Gastroesophageal sphincter (tissue), 4 donors: ENCODE measurements at places on chromosomes 7 and 10. TPM values are rescaled to one million over a fixed set of nuclear protein-coding genes. Genes with fewer than 3 reads are reported as not detected.

DNA sequence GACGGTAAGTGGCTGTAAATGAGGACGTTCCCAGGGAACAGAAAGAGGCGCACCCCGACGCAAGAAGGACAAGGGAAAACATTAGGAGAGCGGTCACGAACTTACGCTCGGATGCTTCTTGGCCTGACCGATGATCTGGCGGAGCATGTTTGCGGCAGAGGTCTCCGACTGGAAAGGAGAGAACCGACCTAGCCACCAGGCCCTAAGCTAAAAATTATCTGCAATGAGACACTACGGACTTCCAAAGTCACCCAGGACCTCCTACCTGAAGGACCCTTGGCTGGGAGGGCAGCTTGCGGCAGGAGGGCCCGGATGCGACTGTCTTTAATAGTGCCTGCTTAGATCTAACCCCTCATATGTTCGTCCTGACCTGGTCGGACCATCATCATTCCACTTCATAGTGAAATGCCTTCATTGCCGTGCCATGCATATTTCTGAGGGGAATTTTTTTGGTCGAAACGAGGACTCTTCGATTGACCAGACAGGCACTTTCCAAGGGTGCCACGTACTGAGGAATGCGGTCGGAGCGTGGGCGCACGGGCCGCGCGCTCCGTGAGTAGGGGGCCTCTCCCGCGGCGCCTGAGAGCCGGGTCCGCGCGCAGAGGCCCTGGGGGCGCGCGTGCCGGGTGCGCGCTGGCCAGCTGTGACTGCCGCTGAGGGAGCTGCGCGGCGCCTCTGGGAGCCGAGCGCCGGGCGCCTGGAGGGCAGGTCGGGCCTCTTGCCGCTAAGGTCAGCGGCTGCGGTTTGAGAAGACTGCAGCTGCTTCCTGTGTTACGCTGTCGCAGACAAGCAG, 33.6 kb upstream of the PHF14 start:
- peak; percentile 98 for ATAC-seq

GRCh38 chr10:45514291-45515270, 140.6 kb downstream of the ALOX5 start:
- no peak for ATAC-seq

GRCh38 chr10:89301721-89302445, at the start of gene IFIT2:
IFIT2 (plus strand) TSS chr10:89302046; CDS start chr10:89302124, 78 bp downstream.
- peak; percentile 72 for ATAC-seq

- ATAC-seq = no peak
Measured at GRCh38 chr7:31071645-31072029, 19.5 kb downstream of the ADCYAP1R1 start.

- ATAC-seq = no peak
Measured at GRCh38 chr10:121900443-121901174, 27.2 kb downstream of the ATE1 start.

GRCh38 chr10:79386637-79387465, 39.6 kb downstream of the PPIF start:
- ATAC-seq = no peak

DNA sequence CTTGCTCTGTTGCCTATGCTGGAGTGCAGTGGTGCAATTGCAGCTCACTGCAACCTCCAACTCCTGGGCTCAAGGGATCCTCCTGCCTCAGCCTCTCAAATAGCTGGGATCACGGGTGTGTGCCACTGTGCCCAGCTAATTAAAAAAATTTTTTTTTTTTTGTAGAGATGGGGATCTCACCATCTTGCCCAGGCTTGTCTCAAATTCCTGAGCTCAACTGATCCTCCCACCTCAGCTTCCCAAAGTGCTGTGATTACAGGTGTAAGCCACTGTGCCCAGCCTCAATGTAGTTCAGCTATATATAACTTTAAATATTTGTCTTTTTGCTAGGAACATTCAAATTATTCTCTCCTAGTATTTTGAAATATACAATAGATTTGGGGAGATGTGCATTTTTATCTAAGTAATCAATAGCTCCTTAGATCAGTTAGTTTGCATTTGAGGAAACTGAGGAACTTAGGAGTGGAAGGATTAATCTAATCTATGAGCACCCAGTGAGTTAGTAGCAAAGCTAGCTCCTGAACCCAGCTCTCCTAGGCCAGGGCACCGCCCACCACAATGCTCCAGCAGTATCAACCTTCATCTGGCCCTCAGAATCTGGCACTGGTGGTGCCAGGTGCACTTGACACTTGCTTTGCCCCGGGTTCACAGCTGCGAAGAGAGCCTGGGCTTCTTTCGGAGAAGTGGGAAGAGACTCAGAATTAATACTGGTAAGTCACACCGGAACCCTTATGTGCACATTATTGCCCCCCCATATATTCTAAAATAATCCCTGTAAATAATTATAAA, 5.9 kb upstream of the LRMDA start:
- ATAC-seq = no peak

GRCh38 chr10:34969171-34969570, 121.0 kb downstream of the CUL2 start:
- no peak for ATAC-seq

- ATAC-seq = no peak
Measured at GRCh38 chr7:91690541-91691070, 189.9 kb downstream of the MTERF1 start.

DNA sequence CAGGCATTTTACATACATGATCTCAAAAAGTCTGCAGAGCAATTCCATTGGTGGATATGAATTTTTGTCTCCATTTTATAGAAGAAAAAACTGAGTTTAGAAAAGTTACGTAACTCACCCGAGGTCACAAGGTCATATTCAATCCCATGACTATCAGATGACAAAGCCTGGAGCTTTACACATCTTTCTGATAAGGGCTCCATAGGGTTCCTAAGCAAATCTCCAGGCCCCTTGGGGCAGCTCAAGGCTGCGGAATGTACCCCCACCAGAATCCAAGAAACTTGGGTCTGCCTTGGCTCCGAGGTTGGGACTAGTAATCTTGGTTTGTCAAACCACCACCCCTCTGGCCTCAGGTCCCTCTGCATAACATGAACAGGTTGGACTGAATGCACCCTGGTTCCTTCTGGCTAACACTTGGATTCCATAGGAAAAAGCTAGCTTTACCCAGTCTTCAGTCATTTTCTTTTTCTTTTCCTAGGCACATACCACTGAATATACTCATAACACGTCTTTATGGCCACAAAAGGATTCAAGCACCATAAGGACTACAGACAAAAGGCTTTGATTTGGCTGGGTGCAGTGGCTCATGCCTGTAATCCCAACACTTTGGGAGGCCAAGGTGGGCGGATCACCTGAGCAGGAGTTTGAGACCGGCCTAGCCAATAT, 55.5 kb downstream of the PIP4K2A start:
- ATAC-seq = no peak

DNA sequence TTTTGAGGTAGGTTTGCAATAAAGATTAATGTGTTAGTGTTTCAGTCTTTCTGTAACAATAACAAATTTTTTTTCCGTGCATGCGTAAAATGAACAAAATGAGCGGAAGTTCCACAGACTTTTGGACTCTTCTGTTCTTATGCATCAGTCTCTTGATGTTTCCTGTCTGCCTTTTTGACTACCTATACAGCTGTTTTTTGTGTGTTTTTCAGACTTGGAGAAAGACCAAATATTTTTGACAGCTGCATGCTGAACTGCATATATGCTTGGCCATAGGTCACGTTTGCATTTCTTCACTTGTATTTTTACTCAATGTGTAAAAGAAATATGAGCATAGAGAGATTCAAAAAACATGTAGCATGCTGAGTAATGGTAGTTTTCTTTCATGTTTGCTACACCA, 119.3 kb downstream of the BBS9 start:
- no peak for ATAC-seq

DNA sequence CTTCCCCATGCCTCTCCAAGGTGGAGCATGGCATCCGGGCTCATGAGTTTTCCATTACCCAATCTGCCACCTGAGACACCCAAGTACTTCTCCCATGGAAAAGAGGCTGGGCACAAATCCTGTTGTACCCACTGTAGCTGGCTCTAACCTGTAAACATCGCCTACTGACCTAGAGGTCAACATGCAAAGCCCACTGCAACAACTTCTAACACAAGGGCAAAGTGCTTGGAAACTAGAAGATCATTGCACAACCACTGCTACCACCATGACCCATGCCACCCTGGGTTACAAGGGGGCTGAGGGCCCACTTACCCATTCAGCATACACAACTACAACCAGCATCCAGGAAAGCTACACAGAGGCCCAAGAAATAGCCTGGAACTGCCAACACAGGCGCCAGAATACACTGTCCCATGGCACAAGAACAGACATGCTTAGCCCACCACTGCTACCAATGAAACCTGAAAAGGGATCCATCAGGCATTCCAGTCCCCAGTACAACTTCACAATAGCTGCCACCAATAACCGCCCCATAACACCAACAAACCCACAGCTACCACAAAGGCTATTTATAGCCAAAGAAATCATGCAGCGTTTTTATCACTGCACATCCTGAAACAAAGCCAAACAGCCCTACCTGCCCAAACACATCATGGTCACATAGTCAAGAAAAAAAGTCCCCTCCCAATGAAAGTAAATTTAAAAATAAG, 63.4 kb downstream of the RNF32 start:
- no peak for ATAC-seq

- ATAC-seq = no peak
Measured at GRCh38 chr10:44864051-44864450, 47.1 kb upstream of the TMEM72 start.

DNA sequence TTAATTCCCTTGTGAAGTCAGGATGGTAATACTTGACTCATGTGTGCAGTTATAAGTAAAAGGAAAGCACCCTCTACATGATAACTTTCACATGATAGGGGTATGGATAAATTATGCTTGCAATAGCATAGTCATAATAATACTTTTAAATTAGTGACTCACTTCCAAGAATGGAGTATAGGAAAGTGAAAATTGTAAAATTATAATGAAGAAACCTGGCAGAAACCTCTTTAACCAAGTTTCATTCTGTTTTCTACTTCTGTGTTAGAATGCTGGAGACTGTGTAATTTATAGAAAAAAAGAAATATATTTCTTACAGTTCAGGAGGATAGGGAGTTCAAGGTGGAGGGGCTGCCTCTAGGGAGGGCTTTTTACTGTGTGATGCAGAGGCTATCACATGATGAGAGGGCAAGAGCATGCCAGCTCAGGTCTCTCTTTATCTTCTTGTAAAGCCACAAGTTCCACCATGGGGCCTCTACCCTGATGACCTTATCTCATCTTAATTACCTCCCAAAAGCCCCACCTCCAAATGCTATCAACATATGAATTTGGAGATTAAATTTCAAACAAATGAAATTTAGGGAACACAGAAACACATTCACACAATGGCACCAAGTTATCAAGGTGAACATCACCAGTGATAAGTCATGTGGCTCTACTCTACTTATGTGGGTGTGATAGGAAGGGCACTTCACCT, 43.2 kb downstream of the HDAC9 start:
- no peak for ATAC-seq

- ATAC-seq = no peak
Measured at GRCh38 chr7:102925976-102926782, 13.4 kb downstream of the LRRC17 start.

DNA sequence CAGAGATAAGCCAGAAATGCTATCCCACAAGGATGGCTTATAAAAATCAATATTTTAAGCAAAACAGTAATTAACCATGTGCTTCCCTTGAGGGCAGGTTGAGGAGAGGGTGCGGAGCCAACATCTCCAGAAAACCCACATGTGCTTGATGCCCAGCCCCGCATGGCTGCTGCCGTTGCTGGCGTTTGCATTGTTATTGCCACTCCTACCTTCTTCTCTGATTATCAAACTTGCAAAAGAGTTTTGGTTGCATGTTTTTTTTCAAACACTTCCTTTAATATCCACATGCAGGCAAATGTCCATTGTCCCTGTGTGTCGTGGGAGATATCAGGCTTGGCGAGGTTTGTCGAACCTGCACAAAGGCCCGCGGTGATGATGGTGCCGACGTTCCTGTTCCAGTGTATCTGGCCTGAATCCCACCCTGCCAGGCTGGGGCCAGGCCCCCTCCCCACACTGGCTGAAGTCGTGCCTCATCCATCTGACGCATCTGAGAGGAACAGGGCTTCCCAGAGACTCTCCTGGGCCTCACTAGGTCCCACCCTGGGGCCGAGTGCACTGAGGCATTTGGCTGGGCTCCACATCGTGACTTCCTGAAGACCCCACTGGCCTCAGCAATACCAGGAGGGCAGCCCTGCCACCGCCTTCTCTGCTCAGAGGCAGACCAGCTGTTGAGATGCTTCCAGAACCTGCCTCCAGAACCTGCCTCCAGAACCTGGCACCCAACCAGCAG, 40.9 kb downstream of the TCERG1L start:
- no peak for ATAC-seq

- ATAC-seq = no peak
Measured at GRCh38 chr10:96638696-96639095, 51.9 kb upstream of the TM9SF3 start.

DNA sequence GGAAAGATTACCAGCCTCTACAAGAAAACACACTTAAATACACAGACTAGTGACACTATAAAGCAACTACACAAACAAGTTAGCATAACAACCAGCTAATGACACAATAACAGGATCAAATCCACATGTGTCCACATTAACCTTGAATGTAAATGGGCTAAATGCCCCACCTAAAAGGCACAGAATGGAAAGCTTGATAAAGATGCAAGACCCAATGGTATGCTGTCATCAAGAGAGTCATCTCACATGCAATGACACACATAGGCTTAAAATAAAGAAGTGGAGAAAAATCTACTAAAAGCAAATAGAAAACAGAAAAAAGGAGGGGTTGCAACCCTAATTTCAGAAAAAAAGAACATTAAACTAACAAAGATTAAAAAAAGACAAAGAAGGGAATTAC, 14.0 kb upstream of the GIMAP4 start:
- no peak for ATAC-seq

GRCh38 chr10:132370426-132371340, 26.3 kb upstream of the PWWP2B start:
- ATAC-seq = no peak

SKIDA1 gene
- total RNA-seq = 6.5 TPM

PCLO gene
- 2.0 TPM for total RNA-seq

RP9 gene
- 9.5 TPM for total RNA-seq

PTPRZ1 gene
- 4.5 TPM for total RNA-seq

UNCX gene
- not detected for total RNA-seq

IPMK gene
- 3.0 TPM for total RNA-seq

SPDYE5 gene
- total RNA-seq = not detected

HECW1 gene
- 0.04 TPM for total RNA-seq

PHYHIPL gene
- 0.39 TPM for total RNA-seq

SAMD9L gene
- 5.5 TPM for total RNA-seq
